Epithelial cell of esophagus (primary cell): ENCODE measurements at places on chromosomes 1 and 21.

DNA sequence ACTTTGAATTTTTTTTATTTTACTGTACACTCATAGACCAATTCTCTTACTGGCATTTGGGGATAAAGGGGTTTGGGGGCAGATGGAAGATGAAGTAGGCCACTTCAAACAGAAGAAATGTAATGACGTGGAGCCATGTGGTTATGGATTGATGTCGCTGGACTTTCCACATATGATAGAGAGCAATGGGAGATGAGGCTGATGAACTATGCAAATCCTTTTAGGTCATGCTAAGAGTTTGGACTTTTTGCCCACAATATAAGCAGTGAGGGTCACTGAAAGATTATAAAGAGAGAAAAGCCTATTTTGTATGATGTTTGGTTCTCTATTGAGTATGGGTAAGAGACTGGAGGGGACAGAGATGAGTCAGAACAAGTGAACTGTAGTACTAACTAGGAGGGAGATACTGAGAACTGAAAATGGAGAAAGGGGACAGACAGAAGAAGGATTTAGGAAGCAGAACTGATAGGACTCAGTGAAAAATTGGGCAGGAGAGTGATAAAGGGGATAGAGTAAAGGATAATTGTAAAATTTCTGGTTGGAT lies 9.2 kb downstream of the C1orf21 start:
- DNase-seq: no peak

DNA sequence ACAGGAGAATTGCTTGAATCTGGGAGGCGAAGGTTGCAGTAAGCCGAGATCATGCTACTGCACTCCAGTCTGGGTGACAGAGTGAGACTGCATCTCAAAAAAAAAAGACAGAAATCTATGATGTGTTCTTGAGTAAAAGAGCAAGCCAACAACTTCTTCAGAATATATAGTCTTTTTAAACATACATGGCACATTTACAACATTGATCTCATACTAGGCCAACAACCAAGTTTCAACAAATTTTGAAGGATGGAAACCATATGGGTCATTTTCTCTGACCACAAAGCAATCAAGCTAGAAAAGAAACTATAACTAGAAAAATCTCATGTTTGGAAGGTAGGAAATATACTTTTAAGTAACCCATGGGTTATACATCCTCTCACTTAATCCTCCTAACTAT lies 38.3 kb downstream of the PAFAH2 start:
- no peak for DNase-seq

- no peak for DNase-seq
These were observed 63.5 kb upstream of the DMRTB1 start for GRCh38 chr1:53395671-53396215.

DNA sequence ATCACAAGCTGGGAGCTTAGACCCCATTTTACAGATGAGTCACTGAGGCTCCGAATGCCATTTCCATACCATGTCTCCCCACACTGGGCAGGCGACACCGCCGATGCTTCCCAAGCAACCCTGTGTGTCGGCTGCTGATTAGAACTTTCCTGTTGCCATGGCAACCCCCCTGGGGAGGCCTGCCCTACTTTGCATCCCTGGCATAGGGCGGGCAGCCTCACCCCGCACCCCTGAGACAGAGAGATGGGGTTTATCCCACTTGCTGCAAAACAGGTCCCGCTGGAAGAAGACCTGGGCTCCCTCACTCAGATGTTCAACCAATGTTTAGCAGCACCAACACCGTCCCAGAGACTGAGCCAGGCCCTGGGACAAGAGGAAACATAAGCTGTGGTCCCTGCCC lies 81.5 kb downstream of the CAMK2N1 start:
- DNase-seq: no peak

- peak; percentile 24 for DNase-seq
These were observed 24.5 kb downstream of the ADARB1 start for GRCh38 chr21:45098867-45099266.

DNA sequence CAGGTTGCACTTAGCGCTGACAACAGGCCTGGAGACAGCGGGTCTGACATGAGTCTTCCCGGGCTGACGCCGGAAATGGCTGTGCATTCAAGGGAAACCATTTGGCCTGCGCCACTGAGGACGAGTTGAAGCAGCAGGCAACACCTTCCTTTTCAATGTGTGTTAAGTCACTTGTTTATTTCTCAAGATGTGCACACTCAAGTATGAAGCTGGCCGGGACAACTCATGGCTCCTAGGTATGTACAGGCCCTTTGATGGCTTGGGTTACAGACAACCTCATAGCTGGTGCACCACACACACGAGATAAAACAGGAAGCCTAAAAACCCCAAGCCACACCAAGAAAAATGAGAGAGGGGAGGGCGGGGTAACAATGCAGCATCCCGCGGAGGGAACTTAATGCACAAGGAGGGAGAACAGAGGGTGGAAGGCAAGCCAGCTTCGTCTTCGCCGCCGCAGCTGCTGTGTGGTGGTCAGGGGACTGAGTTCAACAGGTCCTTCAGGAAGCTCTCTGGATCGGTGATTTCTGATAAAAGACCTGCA lies 118.0 kb upstream of the IFFO2 start:
- peak; percentile 73 for DNase-seq

GRCh38 chr1:165137551-165138316 lies 218.8 kb downstream of the LMX1A start:
- no peak for DNase-seq

- no peak for DNase-seq
These were observed 23.6 kb downstream of the XCL2 start for GRCh38 chr1:168520052-168520751.

GRCh38 chr1:158716335-158716734 lies 4.2 kb downstream of the OR6K3 start:
- peak; percentile 23 for DNase-seq

- peak; percentile 96 for DNase-seq
These were observed 37.7 kb downstream of the SYF2 start for GRCh38 chr1:25194572-25195020.

GRCh38 chr1:15260418-15261154 lies 13.6 kb downstream of the FHAD1 start:
- DNase-seq: no peak

GRCh38 chr1:180256341-180257027 lies 26.4 kb downstream of the LHX4 start:
- no peak for DNase-seq

DNA sequence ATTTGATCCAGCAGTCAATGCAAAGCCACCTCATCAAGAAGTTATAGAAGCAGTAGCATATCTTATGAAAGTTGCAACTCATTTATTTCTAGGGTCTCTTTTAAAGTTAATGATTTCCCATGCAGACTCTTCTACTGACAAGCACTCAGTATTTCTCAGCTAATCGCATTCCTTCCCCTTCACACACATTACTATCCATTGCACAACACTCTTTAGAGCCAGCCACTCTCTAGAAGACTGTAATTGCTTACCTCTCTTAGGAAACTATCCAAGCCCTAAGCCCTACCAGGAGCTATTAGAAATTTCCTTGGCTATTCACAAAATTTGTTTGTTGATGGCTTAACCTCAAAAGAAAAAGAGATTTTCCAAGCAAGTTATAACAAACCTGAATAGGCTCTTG lies 106.0 kb downstream of the ADAMTS1 start:
- DNase-seq: peak; percentile 38

DNA sequence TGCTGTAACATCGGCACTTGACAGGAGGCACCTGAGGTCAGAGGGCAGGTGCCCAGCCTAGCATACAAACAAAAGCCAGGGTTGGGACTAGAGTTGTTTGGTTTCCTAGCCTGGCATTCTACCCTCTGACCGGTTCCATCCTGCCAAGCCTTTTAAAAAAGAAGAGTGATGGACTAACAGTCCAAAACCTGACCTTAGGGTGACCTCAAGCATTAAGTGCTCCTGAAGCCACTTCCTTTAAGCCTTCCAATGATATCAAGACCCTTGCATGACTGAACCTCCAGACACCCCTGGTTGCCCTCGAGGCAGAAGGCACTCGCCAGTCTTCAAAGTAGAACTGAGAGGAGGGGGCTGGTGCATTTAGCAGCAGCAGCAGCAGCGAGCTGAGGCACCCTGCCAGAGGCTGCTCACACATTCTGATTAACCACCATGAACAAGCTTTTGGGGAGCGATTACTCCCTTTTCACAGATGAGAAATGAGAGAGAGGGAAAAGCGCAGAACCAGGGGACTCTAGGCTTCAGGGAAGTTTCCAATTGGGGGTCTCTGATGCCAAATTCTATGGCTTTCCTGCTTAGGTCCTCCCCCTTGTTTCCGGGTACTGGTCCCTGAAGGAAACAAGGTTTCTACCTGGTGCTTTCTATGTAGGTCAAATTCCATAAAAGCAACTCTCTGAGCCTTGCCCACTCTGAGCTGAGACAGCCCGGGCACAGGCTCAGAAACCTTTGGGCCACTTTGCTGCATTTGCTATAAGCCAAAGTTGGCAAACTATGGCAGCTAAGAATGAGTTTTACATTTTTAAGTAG lies 9.2 kb downstream of the SLC2A1 start:
- no peak for DNase-seq

DNA sequence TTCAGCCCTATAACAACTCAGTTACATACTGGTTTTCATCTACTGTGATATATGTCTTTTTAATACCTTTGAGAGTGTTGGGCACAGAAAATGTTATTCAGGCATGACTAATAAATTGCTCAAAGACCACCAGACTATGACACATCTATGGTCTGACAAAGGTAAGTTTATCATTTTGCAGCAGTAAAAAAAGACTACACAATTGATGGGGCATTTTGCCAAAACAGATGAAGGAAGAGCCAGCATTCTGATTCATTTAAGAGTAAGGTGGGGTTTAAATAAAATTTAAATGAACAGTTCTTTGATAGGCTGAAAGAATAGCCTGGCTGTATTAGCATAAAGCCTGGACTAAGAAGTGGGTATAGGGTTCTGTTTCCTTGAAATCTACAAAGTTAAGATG lies 8.8 kb upstream of the RNPC3 start:
- DNase-seq: peak; percentile 63

DNA sequence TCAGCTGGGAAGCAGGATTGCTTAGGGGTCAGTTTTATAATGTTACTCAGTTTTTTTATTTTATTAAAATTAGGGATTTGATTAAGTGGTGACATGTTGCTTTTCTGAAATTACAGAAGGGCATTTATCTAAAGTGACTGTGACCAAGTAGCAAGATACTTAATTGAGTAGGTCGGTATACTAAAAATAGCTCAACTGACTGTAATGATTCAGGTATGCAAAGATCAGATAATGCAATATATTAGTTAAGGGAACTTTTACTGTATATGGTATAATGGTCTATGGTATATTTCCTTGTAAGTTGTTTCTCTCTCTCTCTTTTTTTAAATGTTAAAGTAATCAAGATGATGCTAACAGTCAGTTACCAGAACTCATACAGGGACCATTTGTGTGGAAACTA lies 26.2 kb downstream of the RLF start:
- no peak for DNase-seq

DNA sequence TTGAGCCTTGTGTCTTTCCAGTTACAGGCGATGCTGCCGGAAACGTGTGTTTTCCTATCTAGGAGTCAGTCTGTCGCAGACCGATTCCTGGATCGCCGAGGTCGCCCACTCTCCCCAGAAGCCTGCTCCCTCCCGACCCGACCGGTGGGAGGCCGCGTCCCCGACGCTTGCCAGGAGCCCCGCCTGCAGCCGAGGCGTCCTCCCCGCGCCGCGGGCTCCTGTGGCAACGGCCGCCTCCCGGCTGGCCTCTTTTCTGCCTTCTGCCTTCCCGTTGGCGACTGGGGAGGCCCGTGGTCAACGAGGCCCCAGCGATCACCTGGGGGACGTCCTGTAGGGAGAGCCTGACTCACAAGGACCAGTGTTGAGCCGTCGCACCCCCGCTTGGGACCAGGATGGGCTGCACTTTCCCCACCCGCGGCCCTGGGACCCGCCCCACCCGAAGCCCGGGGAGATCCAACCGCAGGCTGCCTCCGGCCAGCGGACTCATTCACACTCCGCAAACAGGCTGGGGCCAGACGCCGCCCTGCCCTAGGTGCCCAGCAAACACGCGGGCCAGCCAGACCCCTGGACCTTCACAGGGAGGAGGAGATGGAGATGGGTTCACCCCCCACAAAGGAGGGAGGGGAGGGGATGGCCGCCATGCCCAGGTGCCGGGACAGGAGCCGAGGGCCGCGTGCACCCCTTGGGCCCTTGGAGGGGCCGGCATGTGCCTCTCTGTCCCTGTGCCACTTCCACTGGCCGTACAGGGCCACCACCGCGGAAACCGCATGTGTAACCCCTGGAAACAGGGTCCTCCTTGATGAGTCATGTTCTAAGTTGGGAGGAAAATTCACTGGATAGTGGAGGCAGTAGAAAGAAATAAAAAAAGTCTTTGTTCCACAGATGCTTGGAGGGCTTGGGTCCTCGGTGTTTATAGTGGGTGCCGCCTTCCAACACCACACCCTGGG lies 7.2 kb upstream of the COL6A1 start:
- no peak for DNase-seq

DNA sequence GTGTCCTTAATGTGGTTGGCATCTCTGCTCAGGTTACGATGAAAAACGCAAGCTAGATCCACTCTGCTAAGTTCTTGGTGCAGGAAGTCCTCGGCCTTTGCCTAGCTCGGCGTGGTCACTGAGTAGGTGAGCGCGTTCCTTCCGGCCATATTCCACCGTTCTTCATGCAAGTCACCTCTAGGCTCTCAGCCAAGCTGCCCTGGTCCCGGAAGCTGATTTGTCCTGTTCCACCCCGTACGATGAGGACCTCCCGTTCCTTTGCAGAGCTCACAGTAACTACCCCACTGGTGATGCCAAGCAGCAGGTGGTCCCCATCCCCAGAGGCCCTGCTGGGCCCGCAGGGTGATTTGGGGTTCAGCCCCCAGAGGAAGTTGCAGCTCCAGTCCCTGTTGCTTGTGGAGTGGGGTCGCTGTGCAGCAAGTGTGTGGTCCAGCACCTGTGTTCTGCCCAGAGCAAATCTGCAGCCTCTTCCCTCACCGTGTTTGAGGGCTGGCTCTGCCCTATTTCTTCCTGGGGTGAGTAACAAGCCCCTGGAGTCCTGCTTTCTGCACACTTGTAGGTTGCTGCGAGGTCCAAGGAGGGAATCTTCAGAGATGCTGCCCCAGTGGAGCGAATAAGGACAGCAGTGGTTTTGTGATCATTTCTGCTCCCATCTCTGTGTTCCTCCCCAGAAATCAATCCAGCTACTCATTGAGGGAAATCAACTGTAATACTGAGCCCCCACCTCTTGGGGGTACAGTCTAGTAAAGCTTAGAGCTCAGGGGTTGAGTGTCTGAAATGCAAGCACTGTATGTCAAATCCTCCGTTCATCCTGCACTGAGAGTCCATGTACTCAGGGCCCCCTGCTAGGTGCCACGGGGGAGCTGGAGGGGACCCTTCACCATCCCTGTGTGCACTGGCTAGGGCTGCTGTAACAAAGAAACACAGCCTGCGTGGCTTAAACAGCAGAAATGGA lies 2.3 kb downstream of the UMODL1 start:
- DNase-seq: no peak

GRCh38 chr1:8985915-8986813 lies 40.1 kb downstream of the SLC2A7 start:
- peak; percentile 97 for DNase-seq

- no peak for DNase-seq
These were observed 231.8 kb downstream of the KCNH1 start for GRCh38 chr1:210901981-210902770.

DNA sequence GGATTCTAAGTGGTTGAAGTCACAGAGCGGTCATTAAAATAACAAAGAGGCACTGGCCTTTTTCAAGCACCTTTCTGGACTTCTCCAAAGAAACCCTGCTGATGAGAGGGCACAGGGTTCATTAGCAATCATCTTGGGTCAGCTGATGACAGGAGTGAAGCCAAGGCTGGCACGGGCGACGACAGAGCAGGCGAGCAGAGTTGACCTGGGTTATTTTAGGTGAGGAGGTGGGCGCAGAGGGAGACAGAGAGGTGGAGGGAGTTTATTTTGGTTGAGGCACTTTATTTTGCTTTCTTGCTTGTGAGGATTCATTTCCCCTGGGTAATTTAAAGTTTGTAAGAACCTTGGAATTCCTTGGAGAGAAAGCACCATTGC lies 57.9 kb downstream of the OLIG1 start:
- no peak for DNase-seq
